Neuronal stem cell (in vitro differentiated cells): ENCODE measurements at places on chromosomes 12 and 14.

DNA sequence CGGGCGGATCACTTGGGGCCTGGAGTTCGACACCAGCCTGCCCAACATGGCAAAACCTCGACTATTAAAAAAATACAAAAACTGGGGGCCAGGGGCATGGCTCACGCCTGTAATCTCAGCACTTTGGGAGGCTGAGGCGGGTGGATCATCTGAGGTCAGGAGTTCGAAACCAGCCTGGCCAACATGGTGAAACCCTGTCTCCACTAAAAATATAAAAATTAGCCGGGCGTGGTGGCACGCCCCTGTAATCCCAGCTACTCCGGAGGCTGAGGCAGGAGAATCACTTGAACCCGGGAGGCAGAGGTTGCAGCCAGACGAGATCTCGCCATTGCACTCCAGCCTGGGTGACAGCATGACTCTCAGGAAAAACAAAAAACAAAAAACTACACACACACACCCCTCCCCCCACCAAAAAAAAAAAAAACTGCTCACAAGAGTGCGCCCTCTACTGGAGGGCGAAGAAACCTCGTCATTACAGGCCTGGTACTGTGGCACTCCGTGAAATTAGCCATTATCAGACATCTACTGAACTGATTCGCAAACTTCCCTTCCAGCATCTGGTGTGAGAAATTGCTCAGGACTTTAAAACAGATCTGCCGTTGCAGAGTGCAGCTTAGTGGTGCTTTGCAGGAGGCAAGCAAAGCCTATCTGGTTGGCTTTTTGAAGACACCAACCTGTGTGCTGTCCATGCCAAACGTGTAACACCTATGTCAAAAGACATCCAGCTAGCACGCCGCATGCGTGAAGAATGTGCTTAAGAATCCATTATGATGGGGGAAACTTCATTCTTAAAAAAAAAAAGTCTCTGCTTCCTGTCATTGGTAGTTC lies 7.7 kb downstream of the PPP1R3E start:
- H3K36me3 ChIP-seq: peaks cover 3% of the 10 kb centered on the region
- no peak overlapping the region for H3K27ac ChIP-seq
- H3K27me3 ChIP-seq: no peaks in the 10 kb centered on the region

GRCh38 chr12:90253674-90254181 lies 545.1 kb upstream of the ATP2B1 start:
- no peaks in the 10 kb centered on the region for H3K27me3 ChIP-seq
- no peak overlapping the region for H3K4me3 ChIP-seq
- no peaks in the 10 kb centered on the region for H3K4me1 ChIP-seq
- H3K27ac ChIP-seq: no peak overlapping the region

GRCh38 chr12:53568809-53569557 lies 57.2 kb downstream of the ATF7 start:
- H3K27ac ChIP-seq: no peak overlapping the region
- no peak for DNase-seq
- no peak overlapping the region for H3K4me3 ChIP-seq
- peaks cover 4% of the 10 kb centered on the region for H3K4me1 ChIP-seq
- H3K27me3 ChIP-seq: no peaks in the 10 kb centered on the region

DNA sequence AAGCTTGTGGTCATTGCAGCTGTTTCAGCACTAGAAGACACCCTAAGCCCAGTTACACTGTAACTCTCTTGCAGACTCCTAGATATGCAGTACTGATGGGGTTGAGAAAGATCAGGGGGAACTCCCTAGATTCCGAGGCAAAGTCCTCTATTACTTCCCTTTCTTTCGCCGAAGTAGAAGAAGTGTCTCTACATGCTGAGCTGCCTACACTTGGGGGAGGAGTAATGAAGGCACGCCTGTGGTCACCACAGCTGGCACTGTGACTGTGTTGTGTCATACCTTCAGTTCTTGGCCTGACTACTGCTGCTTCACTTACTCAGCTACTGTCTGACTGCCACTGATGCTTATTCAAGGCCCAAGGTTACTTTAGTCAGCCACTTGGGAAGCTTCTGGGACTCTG lies 35.1 kb upstream of the RPL10L start:
- H3K27me3 ChIP-seq: no peaks in the 10 kb centered on the region
- H3K36me3 ChIP-seq: no peaks in the 10 kb centered on the region
- no peak overlapping the region for H3K27ac ChIP-seq
- H3K4me3 ChIP-seq: peak overlapping the region; percentile 31

- DNase-seq: no peak
- H3K4me3 ChIP-seq: no peak overlapping the region
- H3K36me3 ChIP-seq: no peaks in the 10 kb centered on the region
- H3K27me3 ChIP-seq: no peaks in the 10 kb centered on the region
Observed at GRCh38 chr14:48703728-48704467, 882.3 kb downstream of the RPS29 start.

- no peak for DNase-seq
- no peak overlapping the region for H3K4me3 ChIP-seq
- no peaks in the 10 kb centered on the region for H3K27me3 ChIP-seq
- H3K4me1 ChIP-seq: no peaks in the 10 kb centered on the region
- no peaks in the 10 kb centered on the region for H3K36me3 ChIP-seq
Observed at GRCh38 chr14:46063872-46064271, 587.7 kb downstream of the RPL10L start.

DNA sequence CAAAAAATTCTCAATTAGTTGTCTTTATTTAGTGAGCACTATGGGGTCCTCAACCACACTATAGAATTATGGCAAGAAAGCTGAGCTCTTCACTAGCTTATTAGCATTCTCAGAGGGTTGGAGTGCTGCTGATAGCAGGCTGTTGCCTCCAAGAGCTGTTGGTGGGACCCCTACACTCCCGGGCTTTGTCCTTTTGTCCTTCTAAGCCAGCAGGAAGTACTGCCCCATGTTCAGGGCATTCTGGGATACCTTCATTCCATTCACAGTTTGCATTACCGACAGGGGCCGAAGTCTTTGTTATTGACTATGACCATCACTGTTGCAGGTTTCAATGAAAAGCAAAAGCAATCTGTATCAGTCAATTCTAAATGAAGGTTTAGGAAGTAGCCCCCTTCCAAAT lies 89.5 kb upstream of the OTX2 start:
- no peaks in the 10 kb centered on the region for H3K4me1 ChIP-seq
- peak overlapping the region; percentile 44 for H3K27ac ChIP-seq
- H3K36me3 ChIP-seq: no peaks in the 10 kb centered on the region
- no peak for DNase-seq
- H3K27me3 ChIP-seq: no peaks in the 10 kb centered on the region
